ENCODE measurements at places on chromosomes 4 and X.

DNA sequence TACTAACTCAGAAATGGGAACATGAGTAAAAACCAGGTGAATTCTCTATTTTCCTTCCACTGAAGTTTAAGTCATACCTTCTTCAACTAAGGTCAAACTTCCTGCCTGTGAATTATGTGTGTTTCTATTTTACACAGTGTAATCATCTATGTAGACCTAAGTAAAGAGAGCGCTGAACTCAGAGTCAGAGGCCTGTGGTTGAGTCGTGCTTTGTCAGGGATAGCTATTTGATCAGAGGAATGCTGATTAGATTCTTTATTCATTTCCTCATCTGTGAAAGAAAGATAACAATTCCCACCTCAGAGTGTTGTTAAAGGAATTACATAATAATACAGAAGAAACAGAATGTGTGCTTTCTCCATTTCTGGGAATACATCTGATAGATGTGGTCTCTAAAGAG, 654.1 kb downstream of the STIM2 start:
- DNase-seq: no peak

DNA sequence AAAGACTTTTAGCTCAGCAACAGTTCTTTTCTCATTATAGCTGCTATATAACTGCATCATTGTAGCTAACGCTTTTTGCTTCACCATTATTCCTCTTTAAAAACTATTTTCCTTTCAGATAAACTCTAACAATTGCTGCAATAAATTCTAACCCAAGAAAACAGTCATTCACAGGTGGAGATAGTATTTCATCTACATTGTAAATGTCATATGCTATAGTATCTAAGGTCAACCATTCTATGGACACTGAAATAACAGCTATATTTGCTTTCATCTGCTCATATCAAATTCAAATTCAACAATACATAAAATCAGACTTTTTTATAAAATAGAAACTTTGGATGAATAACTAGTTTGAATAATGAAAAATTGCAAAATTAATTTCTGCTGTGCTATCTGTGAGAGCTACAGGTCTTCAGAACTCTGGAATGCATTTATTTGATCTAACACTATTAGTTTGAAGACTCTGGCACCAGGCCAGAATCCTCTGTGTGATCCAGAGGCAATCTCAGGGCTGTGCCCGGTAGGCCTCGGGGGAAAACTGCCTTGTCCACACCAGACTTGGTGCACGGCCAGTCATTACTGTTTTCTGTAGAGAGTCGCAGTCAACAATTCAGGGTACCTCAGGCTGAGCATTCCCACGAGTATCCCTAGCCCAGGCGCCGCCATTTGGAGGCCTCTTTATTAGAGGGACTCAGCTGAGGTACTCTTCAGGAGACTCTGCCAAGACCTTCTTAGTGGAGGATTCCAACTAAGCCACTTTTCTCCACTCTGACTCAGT, 332.4 kb downstream of the SLC7A11 start:
- no peak for DNase-seq

GRCh38 chrX:16771483-16772398, 14.5 kb upstream of the TXLNG start:
- no peak for DNase-seq

GRCh38 chr4:123554801-123555232, 158.2 kb downstream of the SPRY1 start:
- no peak for DNase-seq

DNA sequence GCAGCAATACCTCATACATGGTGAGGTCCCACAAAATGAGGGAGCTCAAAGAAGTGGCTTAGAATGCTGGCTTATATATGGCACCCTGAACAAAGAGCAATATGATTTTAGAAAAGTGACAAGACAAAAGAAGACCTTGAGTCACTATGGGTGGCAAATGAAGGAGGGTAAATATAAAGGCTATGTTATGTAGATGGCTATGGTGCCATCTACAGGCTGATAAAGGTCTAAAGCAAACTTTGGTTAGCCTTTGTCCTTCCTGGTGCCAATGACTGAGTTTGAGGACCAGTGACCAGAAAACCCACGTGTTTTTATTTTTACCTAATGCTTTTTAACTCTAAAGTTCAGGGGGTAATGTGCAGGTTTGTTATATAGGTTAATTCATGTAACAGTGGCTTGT, 151.8 kb downstream of the CCNG2 start:
- no peak for DNase-seq

GRCh38 chr4:38078590-38079421, 118.6 kb downstream of the PTTG2 start:
- no peak for DNase-seq

DNA sequence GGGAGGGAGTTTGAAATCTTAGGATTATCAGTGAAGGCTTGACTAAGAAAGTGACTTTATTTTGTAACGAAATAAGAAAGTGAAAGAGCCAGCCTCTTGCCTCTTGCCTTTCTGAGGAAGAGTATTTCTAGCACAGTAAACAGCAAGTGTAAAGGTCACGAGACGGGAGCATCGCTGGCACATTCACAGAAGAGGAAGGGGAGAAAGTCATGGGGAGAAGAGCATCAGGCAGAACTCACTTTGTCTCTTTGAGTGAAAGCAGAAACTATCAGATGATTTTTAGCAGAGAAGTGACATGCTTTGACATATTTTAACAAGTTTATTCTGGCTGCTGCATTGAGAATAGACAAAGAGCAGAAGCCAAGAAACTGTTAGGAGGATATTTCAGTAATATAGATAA, 313.8 kb downstream of the CAMK2D start:
- no peak for DNase-seq
